Activated gamma-delta T cell treated with Interleukin-2 at 50 U/mL for 16 hours (primary cell): ENCODE measurements at places on chromosomes 5 and 9.

- no peak for DNase-seq
Measured at GRCh38 chr9:72133365-72134035, 15.7 kb upstream of the GDA start.

DNA sequence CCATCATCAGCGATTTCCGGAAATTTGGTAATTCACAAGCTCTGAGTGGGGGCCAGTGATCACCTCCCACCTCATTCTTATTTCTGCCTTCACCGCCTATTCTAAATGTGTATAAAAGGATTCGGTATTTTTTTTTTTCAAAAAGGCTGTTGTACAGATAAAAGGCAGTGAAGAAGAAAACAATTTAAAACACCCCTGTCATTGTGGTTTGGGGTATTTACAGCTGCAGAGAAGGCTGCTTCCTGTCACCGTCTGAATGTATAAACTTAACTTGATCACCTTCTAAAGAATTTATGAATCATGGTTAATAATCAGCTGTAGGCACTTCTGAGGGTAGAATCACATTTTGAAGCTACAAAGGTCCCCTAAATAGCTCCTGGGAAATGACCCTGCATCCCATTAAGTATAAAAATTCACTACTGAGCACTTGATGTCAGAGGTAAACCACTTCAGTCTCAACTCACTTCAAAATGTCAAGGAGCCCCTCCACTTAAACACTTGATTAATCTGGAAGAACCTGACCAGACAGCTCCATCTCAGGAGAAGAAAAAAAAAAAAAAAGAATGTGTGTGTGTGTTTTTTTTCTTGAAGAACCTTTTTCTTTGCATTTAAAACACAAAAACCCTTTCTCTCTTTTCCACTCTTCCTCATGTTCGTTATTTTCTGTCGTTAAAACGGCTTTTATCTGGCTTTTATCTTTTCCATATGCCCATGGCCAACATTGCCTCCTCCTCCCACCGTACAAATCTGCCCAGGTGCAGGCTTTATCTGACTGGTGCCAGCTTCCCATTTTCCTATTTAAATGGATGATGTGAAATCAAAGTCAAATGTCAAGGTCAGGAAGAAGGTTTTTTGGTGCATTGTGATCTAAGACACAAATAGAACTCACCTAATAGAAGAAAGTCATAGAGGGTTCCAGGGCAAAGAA is 291.2 kb downstream of the IRX1 start:
- no peak for DNase-seq

- no peak for DNase-seq
Measured at GRCh38 chr5:21661184-21661583, 1192.0 kb downstream of the CDH12 start.

GRCh38 chr9:29850664-29851063 is 2277.4 kb upstream of the C9orf72 start:
- no peak for DNase-seq

- no peak for DNase-seq
Measured at GRCh38 chr5:37495210-37495609, 116.1 kb downstream of the WDR70 start.

- DNase-seq, result no peak
Measured at GRCh38 chr5:174599992-174600391, 124.4 kb upstream of the MSX2 start.

- no peak for DNase-seq
Measured at GRCh38 chr9:38395653-38396370, 3.3 kb downstream of the ALDH1B1 start.

- no peak for DNase-seq
Measured at GRCh38 chr9:29209748-29210291, 1636.5 kb upstream of the C9orf72 start.

DNA sequence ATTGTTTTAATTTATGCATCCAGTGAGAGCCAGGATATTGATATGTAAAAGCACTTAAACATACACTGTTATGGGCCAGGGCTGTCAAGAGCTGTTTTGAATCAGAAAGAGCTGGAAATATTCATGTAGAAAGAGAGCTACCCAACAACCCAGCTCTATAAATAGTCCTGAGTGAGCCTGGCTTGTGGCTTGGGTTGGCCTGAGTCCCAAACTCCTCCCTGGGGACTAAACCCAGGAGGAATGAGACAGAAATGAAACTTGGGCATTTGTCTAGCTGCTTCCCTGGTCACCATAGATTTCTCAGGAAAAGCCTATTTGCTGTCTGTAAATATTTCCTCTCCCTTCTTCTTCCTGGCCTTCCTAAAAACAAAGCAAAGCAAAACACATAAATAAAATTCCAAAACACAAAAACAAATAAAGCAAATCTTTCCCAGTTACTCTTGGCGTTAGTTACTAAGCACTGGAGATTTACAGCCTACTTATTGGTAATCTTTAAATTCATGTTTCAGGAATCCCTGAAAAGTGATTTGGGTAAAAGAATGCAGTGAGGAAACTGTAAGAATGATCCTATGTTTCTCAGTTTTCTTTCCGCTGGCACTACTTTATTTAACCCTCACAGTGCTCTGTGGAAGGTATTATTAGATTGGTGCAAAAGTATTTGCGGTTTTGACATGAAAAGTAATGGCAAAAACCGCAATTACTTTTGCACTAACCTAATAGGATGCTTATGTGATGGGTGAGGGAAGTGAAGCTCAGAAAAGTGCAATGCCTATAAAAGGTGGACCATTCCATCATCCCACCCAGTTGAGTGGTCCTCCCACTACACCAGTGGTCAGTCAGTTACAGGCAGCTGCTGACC is 111.8 kb downstream of the CARTPT start:
- DNase-seq, result no peak

- no peak for DNase-seq
Measured at GRCh38 chr5:6081727-6082210, 296.6 kb downstream of the MED10 start.
